ENCODE measurements at places on chromosomes 11 and 22. TPM values are rescaled to one million over a fixed set of nuclear protein-coding genes. Genes with fewer than 3 reads are reported as not detected.

STK33 gene
- 7.3 TPM for total RNA-seq

ART1 gene
- not detected for total RNA-seq

XBP1 gene
- total RNA-seq: 329 TPM

ROBO4 gene
- total RNA-seq: 93.7 TPM

H19 gene
- 2.7 TPM for total RNA-seq

ANKK1 gene
- total RNA-seq: under 0.01 TPM

TEX54 gene
- total RNA-seq: not detected

RBM14 gene
- total RNA-seq: 102 TPM

LIF gene
- 0.54 TPM for total RNA-seq

KRTAP5-10 gene
- not detected for total RNA-seq

MPEG1 gene
- total RNA-seq: 1.9 TPM

MS4A6E gene
- not detected for total RNA-seq

MRGPRX3 gene
- total RNA-seq: not detected

SERHL2 gene
- total RNA-seq: 0.27 TPM

APOA4 gene
- not detected for total RNA-seq

INPP5J gene
- 1.6 TPM for total RNA-seq

OR2AG2 gene
- total RNA-seq: 1.6 TPM

DNAJB7 gene
- total RNA-seq: not detected

TRPM5 gene
- not detected for total RNA-seq

IGF2 gene
- total RNA-seq: under 0.01 TPM

SRPRA gene
- total RNA-seq: 113 TPM

YPEL4 gene
- 3.5 TPM for total RNA-seq

ST14 gene
- 2.2 TPM for total RNA-seq

SOX6 gene
- total RNA-seq: 0.27 TPM

AMOTL1 gene
- 14.3 TPM for total RNA-seq

OAF gene
- total RNA-seq: 25.0 TPM

TOM1 gene
- 53.3 TPM for total RNA-seq

CELSR1 gene
- 1.3 TPM for total RNA-seq

TIGD3 gene
- 4.8 TPM for total RNA-seq

ANAPC15 gene
- total RNA-seq: 24.5 TPM

RAB38 gene
- total RNA-seq: 10.2 TPM

CCDC116 gene
- 0.27 TPM for total RNA-seq

OR51E1 gene
- not detected for total RNA-seq

VPREB1 gene
- 3.5 TPM for total RNA-seq

TCN1 gene
- under 0.01 TPM for total RNA-seq

OR51B2 gene
- 0.27 TPM for total RNA-seq

HTR3A gene
- under 0.01 TPM for total RNA-seq

CALCA gene
- not detected for total RNA-seq

IZUMO1R gene
- total RNA-seq: not detected

TTC9C gene
- total RNA-seq: 30.4 TPM

FZD4 gene
- total RNA-seq: 0.27 TPM

BRSK2 gene
- 4.0 TPM for total RNA-seq

CHRM4 gene
- total RNA-seq: 1.6 TPM

TENM4 gene
- under 0.01 TPM for total RNA-seq

CNIH2 gene
- 2.7 TPM for total RNA-seq

MS4A6A gene
- 4.3 TPM for total RNA-seq

OR52N4 gene
- 1.3 TPM for total RNA-seq

FOSL1 gene
- 24.5 TPM for total RNA-seq

SLC22A24 gene
- total RNA-seq: not detected

FAM111B gene
- 0.81 TPM for total RNA-seq

SNX32 gene
- 4.3 TPM for total RNA-seq

ALG8 gene
- total RNA-seq: 21.8 TPM

APOL6 gene
- total RNA-seq: 12.9 TPM

FIBIN gene
- total RNA-seq: not detected

MMP27 gene
- total RNA-seq: not detected

RPLP2 gene
- total RNA-seq: 2,675 TPM

OR51B5 gene
- 0.81 TPM for total RNA-seq

All from hematopoietic multipotent progenitor cell (in vitro differentiated cells).